Activated naive CD4-positive, alpha-beta T cell treated with anti-CD3 and anti-CD28 coated beads, Interleukin-2, amount 50 U/mL, for 72 hours (primary cell): ENCODE measurements at places on chromosomes 3 and 15. TPM values are rescaled to one million over a fixed set of nuclear protein-coding genes. Genes with fewer than 3 reads are reported as not detected.

KY gene
- not detected for total RNA-seq

TLR9 gene
- total RNA-seq = 0.18 TPM

SUMF1 gene
- total RNA-seq = 4.8 TPM

PRR20G gene
- total RNA-seq = not detected

CLDN18 gene
- not detected for total RNA-seq

TBC1D23 gene
- total RNA-seq = 16.9 TPM

ALDH1A2 gene
- not detected for total RNA-seq

ECE2 gene
- not detected for total RNA-seq

ARNT2 gene
- not detected for total RNA-seq

IFRD2 gene
- total RNA-seq = 63.8 TPM

TTLL13 gene
- 1.0 TPM for total RNA-seq

FGF12 gene
- not detected for total RNA-seq

UROC1 gene
- not detected for total RNA-seq

MLH1 gene
- 88.3 TPM for total RNA-seq

GRCh38 chr15:67521783-67522568 lies 1.0 kb downstream of the C15orf61 start:
- no peak for DNase-seq

- no peak for DNase-seq
Measured at GRCh38 chr15:30038667-30039523, 43.9 kb upstream of the GOLGA8J start.

GRCh38 chr3:138323971-138324370 lies 5.7 kb downstream of the NME9 start:
- DNase-seq = no peak

GRCh38 chr3:90055666-90056065 lies 948.2 kb downstream of the EPHA3 start:
- no peak for DNase-seq

DNA sequence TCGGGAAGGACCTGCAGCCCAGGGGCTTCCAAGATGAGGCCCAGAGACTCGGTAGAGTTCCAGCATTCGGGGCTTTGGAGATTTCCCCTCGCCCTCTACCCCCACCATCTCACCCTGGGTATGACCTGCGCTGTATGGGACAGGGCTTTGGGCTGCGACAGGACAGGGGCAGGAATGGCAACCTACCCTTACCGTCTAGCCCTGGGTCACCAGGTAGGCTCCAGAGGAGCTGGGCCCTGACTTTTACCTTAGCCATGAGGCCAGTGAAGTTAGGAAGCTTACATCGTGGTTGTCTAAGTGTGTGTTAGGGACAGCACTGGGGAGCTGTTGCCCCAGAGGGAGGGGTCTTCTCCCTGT lies 683 bp downstream of the PPM1M start:
- no peak for DNase-seq

DNA sequence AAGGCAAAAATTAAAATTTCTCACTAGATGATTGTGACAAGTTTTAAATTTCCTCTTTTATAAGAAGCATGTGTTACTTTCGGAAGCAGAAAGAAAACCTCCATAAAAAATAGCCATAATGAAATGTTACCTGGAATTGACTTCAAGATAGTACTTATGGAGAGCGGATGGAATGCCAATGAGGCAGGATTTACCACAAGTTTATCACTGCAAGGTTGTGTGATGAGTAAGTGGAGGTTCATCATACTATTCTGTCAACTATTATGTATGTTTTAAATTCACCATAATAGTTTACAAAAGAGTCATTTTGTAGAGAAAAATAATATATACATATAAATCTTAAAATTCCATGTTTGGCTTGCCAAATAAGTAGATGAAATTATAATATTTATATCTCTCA lies 230.3 kb downstream of the SCAPER start:
- no peak for DNase-seq

DNA sequence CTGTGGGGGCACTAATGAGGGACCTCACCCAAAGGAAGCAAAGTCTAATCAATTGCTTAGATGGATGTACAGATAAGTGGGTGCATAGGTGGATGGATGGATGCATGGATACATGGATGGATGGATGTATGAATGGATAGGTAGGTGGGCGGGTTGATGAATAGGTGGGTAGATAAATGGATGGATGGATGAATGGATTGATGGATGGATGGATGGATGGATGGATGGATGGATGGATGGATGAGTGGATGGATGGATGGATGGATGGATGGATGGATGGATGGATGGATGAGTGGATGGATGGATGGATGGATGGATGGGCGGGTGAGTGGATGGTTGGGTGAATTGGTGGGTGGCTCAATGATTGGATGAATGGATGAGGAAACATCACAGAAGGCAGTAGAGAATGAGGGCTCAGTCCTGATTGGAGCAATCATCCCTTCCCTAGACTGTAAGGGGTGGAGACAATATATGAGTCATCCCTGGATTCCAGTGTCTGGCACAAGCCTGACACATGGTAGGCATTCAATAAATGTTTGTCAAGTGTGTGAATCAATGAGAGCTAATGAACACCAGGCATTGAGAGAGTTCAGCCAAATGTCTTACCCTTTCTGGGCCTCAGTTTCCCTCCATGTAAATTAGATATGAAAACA lies 40.4 kb upstream of the PXYLP1 start:
- DNase-seq = no peak

- DNase-seq = no peak
Measured at GRCh38 chr15:63379492-63380150, 2.0 kb downstream of the CA12 start.

DNA sequence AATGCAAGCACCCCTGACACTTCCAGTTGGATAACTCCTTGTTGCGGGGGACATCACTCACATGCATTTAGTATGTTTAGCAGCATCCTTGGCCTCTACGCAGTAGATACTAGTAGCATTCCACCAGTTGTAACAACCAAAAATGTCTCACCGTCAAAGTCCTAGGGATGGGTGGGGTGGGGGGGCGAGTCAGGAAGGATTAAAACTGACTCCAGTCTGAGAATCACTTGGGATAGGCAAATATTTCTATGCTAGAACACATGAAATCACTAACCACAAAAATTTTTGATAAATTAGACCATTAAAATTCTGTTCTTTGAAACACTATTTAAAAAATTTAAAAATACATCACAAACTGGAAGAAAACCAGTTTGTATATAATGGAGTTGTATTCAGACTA lies 18.0 kb downstream of the ICE2 start:
- DNase-seq = no peak

GRCh38 chr3:179464323-179465092 lies 13.2 kb upstream of the GNB4 start:
- DNase-seq = no peak

DNA sequence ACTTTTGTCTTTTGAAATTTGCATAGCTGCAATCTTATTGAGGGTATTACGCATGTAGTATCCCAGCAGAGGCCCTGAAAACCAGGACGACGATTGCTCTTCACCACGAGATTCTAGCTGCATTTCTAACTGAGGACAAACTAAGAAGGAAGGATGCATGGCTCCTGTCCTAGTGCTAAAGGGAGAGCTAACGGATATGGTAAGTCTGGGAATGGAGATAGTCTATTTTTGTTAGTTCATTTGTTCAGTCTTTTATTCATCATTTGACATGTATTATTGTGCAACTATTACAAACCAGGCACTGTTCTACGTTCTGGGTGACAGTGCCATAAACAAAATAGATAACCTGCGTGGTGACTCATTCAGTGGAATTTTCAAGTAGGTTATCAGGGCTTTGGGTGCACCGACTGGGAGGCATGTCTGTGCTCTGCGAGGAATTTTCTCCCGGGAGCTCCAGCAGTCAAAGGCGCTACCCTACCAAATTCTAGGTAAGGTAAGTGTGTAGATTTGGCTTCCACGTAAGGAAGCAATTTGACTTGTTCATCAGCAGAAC lies 51.9 kb upstream of the ETV5 start:
- no peak for DNase-seq

DNA sequence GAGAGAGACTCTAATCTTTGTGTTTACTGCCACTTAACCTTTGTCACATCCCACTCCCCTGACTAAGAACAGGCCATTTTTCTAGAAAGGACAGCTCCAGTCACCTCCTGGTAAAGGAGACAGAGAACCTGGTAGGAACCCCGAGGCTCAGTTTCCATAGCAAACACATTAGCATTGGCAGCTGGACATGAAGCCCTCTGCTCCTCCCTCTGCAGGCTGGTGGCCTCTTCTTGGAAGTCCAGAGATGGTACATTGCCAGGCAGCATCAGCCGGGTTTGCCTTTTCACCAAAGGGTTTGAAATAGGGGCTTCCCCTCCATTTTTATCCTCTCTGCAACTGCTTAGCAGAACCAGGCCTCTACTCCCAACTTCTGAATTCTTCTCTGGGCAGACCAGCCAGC lies 213.4 kb upstream of the SEMA6D start:
- no peak for DNase-seq

DNA sequence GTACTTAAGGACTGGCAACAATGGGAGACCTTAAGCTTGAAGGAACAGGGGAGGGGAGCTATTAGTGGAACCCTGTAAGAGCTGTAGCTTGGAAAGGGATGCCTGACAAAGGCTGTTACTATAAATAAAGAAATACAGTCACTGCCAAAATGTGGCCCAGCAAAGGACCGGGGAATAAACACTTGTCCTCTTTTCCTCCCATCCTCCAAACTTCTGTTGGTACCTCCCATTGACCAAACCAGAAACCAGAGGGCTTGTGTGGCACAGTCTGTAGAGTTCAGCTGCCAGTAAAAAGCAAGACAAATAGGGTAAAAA lies 25.1 kb upstream of the TCF12 start:
- DNase-seq = no peak

DNA sequence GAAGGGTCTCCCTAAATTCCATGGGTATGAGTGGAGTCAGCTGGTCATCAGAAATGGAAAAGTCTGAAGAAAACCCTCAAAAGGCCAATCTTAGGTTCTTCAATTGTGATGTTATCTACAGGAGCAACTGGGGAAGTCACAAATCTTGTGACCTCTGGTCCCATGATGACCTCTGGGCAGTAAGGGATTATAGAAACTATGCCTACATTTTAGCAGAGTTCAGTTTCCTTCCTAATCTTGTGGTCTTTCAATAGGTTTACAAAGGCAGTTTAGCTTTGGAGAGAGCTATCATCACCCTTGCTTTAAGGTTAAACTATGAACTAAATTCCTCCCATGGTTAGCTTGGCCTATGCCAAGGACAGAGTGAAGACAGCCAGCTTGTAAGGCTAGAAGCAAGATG lies 225.1 kb downstream of the DPH6 start:
- no peak for DNase-seq

- DNase-seq = no peak
Measured at GRCh38 chr3:176740906-176741663, 456.2 kb downstream of the TBL1XR1 start.

DNA sequence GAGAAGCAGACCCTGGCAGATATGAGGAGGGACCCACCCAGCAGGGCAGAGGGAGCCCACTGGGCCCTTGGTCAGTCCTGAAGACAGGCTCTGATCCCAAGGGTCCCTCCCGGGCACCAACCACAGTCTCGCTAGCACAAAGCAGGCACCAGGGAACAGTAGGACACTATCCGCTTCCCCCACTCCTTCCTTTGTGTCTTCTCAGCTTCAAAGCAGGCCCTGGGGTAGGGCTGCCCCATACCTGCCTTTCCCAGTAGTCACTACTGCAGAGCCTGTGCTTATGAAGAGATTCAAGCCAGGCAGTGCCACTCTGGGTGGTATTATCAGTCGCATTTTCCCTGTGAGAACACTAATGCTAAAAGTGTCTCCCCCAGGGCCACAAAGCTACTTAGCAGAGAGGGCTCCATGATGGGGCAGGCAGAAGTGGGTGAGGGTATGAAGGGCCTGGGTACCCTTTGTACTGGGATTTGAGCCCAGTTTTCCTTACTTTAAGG lies 32.7 kb downstream of the SRPRB start:
- DNase-seq = no peak

- DNase-seq = no peak
Measured at GRCh38 chr3:66863205-66864111, 134.6 kb upstream of the KBTBD8 start.

- no peak for DNase-seq
Measured at GRCh38 chr3:12479919-12480427, 4.3 kb upstream of the TSEN2 start.

- DNase-seq = no peak
Measured at GRCh38 chr3:184568924-184569829, 7.6 kb downstream of the EPHB3 start.

DNA sequence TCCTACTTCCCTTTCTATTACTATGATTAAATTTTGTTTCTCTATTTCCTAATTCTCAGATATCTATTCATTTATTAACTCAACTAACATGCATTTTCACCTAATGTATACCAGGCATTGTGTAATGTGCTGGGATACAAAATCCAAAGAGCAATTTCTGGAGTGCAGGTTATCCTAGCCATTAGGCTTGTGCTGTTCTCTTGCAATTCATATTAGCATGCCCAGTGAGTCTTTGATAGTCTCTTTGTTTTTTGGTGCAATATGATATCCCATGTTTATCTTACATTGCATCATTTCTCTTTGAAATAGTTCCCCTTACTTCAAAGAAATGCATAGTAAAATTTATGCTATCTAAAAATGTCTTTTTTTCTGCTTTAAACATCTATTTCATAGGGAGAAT lies 13.9 kb upstream of the DPPA4 start:
- DNase-seq = no peak

GRCh38 chr15:69909719-69910444 lies 187.8 kb downstream of the TLE3 start:
- no peak for DNase-seq

GRCh38 chr15:69403594-69403993 lies 10.6 kb upstream of the KIF23 start:
- no peak for DNase-seq

DNA sequence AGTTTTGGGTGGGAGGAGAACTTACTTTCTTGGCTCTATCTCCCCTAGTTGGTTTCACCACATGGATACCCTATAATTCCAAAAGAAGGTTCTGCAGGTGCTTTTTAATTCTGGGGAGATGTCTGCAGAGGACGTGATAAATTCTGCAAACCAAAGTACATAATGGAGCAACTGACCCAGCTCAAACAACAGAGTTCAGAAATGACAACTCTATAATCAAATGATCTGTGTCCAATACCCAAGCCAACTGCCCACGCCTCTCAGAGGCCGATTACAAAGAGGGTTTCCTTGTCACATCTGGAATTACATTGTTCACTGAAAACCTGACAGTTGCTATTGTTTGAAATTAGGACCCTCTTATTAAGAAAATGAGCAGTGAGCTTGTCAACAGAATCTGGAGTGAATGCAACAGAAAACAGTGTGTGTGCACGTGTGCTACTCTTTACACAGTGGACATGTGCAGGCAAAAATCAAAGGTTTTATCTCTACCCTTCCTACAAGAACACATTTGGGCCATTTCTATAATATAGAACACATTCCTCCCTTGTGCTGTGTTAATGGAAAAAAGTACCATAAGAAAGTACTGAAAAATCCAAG lies 593.0 kb downstream of the MAGI1 start:
- no peak for DNase-seq

- DNase-seq = no peak
Measured at GRCh38 chr3:185767002-185767688, 57.7 kb downstream of the IGF2BP2 start.

GRCh38 chr3:25782938-25783660 lies at the start of gene NGLY1:
TSS of gene NGLY1 (minus strand) at chr3:25783443. CDS start at chr3:25783390, 53 bp downstream.
- DNase-seq = peak; percentile 90

DNA sequence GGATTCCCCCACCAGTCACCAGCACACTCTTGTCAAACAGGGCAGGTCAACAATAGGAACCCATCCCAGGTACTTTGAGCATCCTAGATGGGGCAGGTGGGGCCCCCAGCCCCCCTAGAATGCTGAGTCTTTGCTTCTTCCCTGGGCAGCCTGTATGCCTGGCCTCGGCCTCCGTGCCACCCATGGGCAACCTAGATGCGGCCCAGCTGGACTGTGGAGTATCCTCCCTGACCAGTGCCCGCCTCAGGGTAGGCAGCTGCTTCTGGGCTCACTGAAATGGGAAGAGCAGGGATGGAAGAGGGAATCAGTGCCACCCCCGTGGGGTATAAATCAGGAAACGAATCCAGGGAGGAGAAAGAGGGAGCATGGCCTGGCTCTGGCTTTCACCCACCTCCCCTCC lies 10.9 kb downstream of the DNAH1 start:
- no peak for DNase-seq
